ENCODE measurements at places on chromosomes 4 and X.

DNA sequence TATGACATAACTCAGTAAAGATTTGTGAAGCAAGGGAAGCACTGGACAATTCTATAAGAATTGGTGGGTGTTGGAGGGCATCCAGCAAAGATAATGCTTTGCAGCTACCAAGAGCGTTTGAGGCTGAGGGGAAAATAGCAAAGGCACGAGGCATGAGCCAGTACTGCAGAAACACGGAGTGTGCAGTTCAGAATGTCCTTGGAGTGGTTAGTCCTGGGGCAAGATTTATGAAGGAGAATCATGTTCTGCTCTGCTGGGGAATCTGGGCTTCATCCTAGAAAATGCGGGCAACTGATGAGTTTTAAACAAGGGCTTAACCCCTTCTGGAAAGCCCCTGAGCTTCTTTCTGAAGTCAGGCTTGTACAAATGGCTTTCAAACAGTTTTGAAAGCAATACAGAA, 452.5 kb downstream of the IL15 start:
- DNase-seq: no peak

- no peak for DNase-seq
Measured at GRCh38 chr4:26024079-26024478, 110.1 kb downstream of the SMIM20 start.

DNA sequence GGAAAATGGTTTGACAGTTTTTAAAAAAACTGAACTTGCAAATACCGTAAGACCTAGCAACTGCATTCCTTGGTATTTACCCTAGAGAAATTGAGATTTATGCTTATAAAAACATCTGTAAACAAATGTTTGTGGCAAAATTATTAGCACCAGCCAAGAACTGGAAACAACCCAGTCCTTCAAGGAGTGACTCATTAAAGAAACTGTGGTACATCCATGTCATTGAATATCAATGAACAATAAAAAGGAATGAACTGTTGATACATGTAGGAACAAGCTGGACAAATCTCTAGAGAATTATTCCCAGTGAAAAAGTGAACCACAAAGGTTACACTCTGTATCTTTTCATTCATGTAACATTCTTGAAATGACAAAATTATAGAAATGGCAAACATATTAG, 240.2 kb upstream of the ADAMTS3 start:
- DNase-seq: no peak

DNA sequence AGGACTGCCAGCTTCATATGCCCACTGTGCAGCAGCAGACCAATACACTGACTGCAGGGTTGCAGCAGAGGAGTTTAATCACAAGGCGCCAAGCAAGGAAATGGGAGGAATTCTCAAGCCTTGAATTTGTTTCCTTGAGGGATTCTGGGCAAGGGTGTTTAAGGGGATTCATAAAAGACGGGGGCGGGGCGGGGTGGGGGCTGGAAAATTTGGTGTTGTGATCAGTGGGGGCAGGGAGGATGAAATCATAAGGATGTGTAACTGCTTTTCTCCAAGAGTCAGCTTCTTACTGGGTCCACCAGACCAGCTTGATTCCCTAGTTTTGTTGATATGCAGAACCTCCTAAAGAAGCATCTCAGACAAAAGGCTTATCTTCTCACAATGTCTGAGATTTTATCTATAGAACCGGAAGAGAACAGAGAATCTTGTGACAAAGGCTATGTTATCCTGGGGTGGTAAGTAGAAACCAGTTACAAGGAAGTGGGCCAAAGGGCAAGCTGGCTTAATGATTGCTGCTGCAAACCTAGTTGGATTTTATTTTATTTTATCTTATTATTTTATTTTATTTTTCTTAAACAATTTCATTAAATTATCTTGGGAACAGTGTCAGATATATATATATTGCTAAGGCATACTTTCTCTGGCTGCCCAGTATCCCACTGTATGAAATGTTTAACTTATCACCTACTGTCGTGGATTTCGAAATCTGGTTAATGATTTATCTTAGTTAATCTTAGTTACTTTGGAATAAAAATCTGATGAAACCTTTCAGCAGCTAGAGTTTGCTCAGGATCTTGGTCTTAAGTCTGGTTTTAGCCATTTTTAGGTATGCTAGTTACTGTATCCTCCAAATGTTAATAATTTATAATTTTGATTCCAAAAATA, 276.4 kb downstream of the RPA4 start:
- DNase-seq: no peak

DNA sequence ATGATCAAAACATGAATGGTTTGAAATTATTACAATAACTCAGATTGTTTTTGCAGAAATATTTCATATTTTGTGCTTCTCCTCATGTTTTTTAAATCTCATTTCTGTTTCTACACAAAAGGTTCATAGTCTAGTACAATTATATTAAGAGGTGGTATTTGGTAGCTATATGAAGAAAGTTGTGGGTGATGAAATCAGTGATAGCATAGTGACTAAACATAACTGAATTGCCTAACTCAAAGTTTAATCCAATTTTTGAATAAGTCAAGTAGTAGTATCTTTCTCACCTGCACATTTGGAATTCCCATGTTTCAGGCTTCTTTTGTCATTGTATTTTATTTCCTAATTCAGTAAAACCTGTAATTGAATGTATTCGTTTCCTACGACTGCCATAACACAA, 648.7 kb downstream of the GRID2 start:
- DNase-seq: no peak

DNA sequence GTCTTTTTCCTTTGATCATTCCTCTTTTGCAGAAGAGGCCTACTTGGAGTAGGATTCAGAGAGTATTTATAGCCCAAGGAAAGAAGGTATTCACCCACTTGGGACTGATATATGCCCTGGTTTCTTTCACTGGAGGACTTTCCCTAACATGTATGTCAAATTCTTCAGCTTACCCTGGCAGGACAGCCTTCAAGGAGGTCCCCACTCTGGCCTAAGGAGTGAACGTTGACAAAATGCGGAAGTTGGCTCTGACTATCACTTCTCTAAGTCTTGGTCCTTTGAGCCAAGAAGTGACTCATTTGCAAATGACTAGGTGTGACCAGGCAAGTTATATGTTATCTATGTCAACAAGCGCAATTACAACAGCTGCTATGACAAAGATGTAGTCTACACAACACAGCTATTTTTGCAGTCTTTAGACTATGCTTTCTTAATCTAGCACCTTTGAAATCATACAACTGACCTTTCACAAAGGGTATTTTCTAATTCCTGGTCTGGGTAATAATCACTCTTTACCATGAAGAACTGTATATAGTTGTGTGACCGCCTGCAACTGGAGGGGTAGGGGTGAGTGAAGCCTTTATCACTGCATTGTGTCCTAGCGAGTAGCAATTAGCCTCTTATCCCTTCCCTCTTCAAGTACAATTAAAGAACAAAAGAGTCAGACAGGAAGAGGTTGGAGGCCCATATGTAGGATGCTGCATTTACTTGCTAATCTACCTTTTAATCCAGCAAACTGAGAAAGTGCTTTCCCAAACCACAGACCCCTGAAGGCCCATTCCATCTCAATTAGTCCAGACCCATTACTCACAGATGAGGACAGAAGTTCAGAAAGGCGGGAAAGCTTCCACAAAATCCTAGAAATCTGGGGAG, 50.1 kb downstream of the RASGEF1B start:
- DNase-seq: no peak

DNA sequence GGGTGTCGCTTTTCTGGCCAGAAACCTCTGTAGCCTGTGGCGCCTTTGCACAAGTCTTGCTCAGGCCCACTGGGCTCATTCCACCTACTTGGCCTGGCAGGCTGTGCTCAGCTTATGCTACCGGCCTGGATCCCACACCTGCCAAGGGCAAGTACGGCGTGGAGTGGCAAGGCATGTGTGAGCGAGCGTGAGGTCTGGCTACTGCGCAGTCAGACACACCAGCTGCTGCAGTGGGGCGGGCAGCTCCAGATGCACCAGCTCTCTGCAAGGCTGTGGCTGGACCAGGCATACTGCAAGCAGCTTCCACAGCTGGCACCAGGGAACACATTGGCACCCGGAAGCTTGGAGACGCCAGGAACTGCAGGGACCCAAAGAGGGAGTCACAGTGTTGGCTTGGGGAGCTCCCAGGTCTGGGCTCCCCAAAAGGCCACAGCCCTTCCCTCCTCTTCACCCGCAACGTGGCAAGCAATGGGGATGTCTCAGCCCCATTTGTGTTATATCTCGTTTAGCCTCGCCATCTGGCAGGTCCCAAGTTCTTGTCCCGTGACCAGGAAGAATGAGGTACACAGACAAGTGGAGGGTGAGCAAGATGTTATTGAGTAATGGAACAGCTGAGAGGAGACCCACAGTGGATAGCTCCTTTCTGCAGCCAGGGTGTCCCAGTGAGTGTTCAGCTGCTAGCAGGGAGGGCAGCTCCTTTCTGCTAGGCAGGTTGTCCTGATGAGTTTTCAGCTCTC, 3.8 kb upstream of the FBXW7 start:
- DNase-seq: no peak

- DNase-seq: peak; percentile 26
Measured at GRCh38 chrX:3811331-3812311, 98.2 kb upstream of the PRKX start.

DNA sequence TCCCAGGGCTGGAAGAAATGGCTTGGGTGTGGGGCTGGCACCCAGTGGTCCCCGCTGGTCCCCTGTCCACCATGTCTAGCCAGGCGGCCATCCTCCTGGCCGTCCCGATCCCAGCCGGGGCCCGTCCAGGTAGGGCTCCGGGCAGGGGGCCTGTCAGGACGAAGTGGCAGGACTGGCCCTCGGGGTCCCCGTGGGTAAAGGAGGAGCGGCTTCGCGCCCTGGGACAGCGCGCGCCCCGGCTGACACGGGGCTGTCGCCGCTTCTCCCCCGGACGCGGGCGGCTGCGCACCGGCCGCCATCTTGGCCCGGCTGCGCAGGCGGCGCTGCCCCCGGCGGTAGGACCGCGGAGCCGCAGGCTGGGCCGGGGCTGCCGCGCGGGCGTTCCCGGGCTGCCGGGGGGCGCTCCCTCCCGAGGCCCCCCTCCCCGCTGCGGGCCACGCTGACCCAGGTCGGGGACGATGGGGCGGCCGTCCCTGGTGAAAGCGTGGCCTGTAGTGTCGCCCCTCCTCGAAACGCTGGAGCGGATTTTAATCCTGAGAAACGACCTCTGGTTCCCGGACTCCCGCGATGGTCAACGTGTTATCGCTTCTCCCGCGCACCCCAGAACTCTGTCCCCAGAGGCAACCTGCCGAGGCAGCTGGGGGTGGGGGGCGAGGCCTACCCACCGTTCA, 60.4 kb upstream of the BCOR start:
- DNase-seq: peak; percentile 54

DNA sequence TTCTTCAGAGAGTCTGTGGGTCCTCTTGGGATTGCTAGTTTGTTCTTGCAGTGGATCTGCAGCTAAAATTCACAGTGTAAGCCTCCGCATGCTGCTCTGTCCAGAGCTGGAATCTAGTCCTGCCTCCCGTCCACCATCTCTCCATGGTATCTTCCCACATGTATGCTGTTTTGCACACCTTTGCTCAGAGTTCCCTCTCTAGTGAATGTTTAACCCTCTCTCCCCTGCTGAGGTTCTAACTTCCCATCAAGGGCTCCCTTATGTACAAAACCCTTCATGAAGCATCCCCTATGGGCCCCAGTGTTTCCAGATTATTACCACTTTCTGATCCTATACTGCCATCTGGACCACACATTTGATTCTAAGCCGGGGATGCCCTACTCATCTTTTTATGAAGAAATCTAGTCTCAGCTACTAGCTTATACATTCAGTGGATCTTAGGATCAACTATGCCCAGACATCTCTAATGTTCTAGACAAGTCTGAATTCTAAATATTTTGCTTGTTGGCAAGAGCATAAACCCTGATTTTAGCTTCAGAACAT, 157.3 kb downstream of the CPEB2 start:
- DNase-seq: no peak

DNA sequence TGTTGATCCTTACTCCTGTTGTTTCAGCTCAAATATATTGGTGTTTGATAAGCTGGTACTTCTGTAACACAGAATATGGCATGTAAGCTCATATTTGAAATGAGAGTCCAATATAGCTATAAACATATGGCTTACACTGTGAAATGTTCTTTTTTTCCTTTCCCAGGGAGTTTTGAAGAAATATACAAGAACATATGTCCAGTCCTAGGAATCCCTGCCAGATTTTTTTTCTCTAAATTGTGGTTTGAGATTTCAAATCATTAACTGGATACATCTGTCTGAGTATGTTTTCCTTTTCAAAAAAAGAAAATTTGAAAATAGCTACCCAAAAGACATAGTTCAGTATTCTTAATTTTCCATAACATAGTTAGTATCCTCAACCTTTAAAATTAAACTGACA, 60.2 kb downstream of the HMGB2 start:
- DNase-seq: no peak

DNA sequence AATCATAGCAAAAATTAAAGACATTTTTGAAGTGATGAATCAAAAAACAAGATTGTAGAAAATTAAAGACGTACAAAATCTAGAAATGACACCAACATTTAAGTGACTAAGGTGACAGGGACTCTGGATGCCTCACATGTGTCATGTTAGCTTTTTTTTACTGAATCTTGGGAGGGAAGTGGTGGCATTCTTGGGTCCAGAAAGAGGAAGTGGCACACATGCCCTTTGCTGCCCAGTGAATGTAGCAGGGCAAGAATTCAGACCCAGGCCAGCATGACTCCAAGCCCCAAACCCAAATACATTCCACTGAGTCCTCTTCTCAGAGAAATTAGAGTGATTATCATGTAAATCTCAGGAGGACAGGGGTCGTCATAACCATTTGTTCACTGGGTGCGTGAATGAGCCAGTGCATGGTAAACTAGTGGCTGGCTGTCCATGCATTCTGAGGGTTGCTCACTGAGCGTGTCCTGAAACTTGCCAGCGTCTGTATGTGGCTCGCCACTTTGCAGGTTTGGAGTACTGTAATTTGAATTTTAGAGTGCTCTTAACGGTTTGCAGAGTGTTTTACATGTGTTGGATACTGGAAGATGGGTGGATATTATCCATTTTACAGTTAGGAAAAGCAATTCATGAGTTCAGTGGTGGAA, 55.4 kb upstream of the TBC1D14 start:
- DNase-seq: no peak

DNA sequence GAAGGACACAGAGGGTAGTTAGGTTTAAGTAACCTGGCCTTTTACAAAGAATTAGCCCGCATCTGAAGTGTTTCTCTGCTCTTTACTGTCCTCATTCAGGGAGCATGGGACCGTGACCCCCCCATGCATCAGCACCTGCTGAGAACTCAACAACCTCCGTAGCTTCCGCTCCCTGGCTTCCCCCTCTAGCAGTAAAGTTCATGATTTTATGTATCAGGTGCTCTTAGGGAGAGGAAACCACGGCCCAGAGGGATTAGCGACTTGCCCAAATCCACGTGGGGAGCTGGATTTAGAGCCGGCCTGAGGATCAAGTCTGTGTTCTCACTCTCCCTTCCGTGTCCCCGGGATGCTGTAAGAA, 284.6 kb upstream of the GATB start:
- no peak for DNase-seq

DNA sequence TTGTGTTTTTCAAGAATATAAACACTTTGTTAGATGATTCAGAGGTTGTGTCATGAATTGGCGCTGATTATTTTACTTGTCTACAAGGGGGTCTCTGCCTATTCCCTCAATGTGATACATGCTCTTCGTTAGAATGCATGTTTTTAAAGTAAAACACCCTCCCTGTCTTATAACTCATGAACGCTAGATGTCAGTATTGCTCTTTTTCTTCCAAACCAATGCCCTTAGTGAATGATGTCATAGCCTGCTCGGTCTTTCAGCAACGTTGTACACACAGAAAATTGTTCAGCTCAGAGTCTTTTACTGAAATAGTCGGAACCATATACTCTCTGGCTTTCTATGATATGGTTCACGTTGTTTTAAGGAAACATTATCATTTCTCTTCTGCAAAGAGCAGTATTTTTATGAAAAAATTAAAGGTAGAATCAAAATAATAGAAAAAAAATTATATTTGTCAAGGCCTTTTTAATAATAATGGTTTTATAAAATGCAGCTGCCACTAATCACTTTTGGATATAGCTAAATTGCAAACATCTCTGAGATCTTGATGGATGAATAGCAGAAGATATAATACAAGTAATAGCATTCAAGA, 292.9 kb downstream of the TLL1 start:
- DNase-seq: no peak

All from activated naive CD8-positive, alpha-beta T cell treated with anti-CD3 and anti-CD28 coated beads for 36 hours (primary cell).